Astrocyte (in vitro differentiated cells and primary cell): ENCODE measurements at places on chromosomes 7 and 10.

DNA sequence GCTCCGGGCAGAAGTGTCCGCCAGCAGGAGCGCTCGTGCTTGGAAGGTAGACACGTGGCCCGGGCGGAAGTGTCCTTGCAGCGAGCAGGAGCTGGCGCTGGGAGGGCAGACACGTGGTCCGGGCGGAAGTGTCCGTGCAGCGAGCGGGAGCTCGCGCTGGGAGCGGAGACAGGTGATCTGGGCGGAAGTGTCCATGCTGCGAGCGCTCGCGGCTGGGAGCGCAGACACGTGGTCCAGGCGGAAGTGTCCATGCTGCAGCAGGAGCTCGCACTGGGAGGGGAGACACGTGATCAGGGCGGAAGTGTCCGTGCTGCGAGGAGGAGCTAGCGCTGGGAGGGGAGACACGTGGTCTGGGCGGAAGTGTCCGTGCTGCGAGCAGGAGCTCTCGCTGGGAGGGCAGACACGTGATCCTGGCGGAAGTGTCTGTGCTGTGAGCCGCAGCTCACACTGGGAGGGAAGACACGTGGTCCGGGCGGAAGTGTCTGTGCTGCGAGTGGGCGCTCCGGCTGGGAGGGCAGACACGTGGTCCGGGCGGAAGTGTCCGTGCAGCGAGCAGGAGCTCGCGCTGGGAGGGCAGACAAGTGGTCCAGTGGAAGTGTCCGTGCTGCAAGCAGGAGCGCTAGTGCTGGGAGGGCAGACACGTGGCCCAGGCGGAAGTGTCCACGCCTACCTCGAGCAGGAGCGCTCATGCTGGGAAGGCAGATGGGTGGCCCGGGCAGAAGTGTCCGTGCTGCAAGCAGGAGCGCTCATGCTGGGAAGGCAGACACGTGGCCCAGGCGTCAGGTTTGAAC is 41.1 kb upstream of the PRKAR1B start:
- peak; percentile 18 for DNase-seq

DNA sequence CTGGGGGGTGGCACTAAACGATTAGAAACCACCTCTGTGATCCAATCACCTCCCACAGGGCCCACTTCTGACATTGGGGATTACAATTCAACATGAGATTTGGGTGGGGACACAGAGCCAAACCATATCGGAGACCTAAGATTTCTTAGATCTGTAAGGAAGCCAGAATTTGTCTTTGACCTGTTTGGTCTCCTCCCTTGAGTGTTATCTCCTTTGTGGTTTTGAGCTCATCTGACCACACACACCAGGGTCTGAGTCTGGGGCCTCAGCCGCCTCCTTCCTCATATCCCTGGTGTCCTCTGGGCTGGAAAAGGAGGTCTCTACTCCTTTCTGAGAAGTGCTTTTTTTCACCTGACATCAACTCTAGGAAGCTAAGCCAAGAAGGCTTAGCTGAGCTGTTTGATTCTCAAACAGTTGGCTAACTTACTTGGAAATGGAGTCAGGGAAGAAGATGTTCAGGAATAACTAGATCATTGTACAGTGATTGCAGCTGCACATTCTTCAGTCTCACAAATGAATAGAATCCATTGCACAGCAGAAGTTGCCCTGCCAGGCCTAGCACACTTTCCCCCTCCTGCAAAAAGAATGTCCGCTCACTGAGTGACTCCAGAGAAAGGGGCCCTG is 167.4 kb downstream of the ARHGAP21 start:
- DNase-seq, result no peak

DNA sequence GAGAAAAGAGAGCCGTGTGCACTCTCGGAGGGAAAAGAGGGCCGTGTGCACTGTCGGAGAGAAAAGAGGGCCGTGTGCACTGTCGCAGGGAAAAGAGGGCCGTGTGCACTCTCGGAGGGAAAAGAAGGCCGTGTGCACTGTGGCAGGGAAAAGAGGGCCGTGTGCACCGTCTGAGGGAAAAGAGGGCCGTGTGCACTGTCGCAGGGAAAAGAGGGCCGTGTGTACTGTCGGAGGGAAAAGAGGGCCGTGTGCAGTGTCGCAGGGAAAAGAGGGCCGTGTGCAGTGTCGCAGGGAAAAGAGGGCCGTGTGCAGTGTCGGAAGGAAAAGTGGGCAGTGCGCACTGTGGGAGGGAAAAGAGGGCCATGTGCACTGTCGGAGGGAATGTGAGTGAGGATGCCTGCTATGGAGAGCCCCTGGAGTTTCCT is 188.7 kb downstream of the DNAJB6 start:
- no peak for DNase-seq

- DNase-seq, result peak; percentile 60
These were observed 92.1 kb upstream of the CXCL12 start for GRCh38 chr10:44477046-44477425.

DNA sequence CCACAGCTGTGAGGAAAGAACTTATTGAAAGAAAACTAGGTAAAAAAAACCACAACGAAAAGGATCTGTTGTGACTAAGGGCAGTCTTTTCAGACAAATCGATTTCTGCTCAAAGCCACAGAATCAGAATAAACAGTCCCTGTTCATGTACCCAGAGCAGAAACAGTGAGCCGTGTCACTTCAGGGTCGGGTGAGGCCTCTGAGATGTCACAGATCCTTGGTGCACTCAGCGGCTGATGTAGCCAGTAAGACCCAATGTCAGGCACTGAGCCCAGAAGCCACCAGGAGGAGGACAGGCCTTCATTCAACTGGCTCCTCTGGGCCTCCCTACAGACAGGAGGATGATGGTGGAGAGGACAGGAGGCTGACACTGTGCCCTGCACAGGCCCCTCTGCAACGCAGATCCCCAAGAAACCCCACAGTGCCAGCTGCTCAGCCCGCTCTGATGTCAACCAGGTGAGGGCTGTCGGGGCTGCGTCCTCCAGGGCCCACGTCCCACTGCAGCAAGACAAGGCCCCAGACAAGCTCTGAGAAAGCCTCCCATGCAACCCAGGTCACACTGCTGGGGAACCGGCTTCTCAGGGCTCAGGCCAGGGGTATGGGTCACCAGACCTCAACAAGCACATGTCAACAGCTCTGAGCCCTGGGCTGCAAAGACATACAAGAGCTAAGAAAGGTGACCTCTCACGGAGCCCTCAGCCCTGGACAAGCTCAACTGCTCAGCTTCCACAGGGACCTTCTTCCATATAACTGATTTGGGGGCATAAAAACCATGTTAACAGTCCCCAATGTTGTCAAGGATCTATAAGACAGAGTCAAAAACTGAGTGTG is 190.6 kb downstream of the PARD3 start:
- no peak for DNase-seq

DNA sequence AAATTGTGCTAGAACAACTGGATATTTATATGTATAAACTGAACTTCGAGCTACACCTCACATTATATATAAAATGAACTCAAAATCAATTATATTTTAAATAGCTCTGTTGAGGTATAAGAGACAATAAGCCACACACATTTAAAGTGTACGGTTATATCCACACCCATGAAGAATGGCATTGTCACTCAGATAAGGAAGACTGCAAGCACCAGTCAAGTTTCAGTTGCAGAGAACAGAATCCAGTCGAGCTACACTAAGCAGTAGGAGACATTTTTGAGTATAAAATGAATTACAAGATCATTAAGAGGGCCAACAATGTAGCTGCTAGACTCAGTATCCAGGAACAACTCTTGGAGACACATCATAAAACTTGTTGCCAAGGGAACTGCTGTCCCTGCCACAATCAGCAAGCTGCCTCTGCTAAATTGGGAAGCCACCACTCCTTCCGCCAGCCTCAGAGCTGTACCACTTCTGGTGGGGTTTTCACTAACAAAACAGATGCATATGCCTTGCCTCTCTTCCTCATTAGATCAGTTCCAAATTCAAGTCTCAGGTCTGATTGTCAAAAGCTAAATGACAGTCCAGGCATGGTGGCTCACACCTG is 19.6 kb upstream of the GPNMB start:
- DNase-seq, result no peak

DNA sequence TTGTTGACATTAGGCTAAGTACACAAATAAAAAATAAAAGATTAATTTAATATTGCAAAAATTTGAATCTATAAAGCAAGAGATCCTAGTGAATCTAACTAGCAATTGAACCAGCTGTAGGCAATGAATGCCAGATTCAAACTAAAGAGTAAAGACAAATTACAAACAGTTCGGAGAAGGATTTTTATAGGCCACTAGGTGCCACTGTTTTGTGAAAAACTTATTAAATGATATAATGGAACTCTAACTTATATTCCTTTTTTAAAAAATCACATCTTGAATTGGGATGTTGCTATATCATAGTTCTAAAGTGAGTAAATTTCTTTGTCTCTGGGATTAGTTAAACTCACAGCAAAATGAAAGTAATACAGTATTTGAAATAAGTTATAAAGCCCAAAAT is 39.1 kb upstream of the GNAI1 start:
- DNase-seq, result no peak

DNA sequence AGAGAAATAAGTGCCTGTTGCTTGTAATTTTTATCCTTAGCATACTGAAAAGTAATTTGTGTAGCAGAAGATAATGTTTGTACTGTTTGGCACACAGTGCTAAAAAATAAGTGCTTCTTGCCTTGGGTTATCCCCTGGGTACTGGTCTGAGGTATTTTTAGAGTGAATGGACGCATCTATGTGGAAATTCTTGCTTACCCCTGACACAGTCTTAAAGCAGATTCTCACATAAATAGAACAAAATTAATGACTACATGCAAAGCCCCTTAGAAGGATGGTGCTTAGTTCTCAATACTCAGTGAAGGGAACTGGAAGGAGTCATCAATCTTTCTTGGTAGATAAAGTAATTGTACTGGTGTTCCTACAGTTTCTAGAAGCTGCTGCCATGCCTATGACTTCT is 548.6 kb downstream of the ARL4A start:
- no peak for DNase-seq

- no peak for DNase-seq
These were observed 121.0 kb downstream of the EPC1 start for GRCh38 chr10:32225976-32226375.

DNA sequence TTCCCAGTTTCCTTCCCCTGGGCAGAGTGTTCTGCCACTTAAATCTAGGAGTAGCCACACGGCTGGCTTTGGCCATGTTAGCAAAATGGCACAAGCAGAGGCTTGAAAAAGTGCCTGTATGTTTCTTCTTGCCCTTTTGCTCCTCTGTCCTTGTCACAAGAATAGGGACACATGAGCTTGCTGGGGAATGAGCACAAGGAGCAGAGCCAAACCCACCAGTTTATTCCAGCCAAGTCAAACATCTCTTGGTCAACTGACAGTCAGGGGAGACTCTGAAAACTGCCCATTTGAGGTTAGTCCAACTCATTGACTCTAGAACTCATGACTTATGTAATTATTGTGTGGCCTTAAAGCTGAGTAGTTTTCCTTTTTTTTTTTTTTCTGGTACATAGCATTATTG is 739.7 kb upstream of the FZD8 start:
- DNase-seq, result no peak

DNA sequence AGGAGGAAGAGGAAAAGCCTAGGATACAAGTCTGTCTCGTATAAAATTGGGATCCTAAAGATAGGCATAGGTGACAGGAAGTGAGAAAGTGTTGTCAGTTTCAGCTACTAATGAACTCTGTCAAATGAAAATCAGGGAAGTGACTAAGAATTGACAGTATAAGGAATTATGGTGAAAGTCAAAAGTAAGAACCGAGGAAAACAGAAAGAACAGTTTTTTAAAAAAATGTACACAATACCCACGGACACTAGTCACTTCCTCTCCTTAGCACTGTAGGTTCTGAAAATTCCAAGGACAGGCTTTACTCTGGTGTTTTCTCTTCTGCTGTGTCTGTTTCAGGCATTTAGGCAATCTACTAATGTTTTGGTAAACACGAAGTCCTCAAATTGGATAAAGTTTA is 42.3 kb downstream of the ATAD1 start:
- peak; percentile 20 for DNase-seq

DNA sequence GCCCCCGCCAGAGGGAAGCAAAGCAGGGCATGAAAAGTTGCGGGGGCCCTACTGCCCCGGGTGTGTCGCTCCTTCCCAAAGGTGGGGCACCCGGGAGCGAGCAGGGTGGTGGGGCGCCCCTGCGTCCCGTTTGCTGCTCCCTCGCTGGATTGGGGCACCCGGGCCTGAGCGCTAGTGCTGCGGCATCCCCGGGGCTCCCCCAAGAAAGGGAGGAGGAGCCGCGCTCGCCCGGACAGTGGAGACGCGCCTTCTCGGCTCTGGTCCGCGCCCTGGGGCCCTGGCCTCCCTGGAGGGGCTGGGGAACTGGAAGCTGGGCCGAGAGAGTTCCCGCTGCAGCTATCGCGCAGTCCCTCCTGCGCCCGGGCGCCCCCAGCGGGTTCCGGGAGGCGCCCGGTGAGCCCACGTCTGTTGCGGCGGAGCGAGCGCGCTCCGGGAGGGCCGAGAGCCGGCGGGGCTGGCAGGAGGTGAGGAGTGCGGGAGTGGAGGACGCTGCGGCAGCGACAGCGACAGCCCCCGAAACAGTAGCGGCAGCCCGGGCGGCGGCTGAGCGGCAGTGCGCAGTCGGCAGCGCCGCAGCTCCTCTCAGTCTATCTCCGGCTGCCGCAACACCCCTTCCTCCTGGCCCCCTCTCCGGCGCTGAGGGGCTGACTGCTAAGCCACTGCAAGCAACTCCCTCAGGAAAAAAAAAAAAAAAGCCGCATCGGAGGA is 504 bp upstream of the BMPER start:
- no peak for DNase-seq

GRCh38 chr10:5078547-5079180 is 15.6 kb upstream of the AKR1C3 start:
- peak; percentile 6 for DNase-seq

- DNase-seq, result peak; percentile 64
These were observed 39.2 kb upstream of the COL1A2 start for GRCh38 chr7:94355454-94355853.

- DNase-seq, result peak; percentile 70
These were observed 81.4 kb downstream of the CACNA2D1 start for GRCh38 chr7:82362129-82362706.
